ENCODE measurements at places on chromosomes 12 and 14.
A peak's percentile ranks its signal among the peaks of the same experiment; 100 is the strongest.

DNA sequence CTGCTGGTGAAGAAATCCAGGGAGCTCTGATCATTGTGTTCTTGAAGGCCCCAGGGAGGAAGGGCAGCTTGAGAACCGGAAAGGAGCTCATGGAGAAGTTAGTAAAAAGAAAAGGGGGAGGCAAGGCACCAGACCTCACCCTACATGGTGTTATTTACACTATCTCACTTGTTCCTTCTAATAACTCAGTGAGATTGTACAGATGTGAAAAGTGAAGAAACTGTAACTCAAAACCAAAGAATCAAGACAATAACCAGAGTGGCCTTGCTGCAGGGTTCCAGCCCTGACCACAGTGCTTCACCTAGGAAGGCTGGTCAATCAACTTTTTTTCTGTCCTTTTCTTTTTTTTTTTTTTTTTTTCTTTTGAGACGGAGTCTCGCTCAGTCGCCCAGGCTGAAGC is 353.6 kb downstream of the TMTC2 start:
- no peak for DNase-seq

- DNase-seq, result no peak
These were observed 269.3 kb downstream of the SNAPC1 start for GRCh38 chr14:62031504-62031903.

- DNase-seq, result peak; percentile 80
These were observed 1.7 kb upstream of the TNS2 start for GRCh38 chr12:53048033-53048779.

GRCh38 chr14:56805992-56806727 is 4.1 kb downstream of the OTX2 start:
- DNase-seq, result no peak

DNA sequence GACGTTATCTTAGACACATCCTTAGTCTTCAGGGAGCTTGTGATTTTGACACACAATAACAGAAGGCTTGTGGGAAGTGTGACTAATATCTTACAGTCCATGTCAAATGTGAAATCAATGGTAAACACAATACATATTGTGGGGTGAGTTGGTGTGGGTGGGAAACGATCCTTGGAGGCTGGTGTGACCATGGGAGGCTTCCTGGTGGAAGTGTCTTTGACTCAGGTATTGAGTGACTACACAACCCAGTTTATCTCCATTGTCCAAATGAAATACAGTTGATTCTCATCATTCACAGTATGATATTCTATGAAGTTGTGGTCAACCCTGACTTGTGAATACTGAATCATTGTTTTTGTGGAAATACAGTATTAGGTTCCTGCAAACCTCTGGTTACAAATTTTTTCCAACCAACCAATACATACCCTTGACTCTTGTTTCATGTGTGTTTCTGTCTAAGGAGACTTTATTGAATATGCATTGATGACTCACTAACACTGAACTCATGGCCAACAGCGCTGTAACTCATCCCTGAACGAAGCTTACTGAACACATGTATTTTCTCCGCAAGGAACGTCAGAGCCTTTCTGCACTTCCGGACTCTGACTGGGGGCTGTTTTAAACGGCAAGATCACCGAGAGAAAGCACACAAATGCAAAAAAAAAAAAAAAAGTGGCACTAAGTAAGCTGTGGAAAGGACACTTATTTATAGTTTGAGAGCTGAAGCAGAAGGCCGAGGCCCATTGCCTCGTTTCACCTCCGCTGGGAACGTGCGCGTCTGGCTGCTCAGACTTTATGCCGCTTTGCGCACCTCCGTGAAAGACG is 59.0 kb downstream of the CLMN start:
- DNase-seq, result no peak

GRCh38 chr12:83939718-83940117 is 972.9 kb downstream of the SLC6A15 start:
- DNase-seq, result no peak

GRCh38 chr12:110117956-110118685 is 6.0 kb upstream of the IFT81 start:
- no peak for DNase-seq

DNA sequence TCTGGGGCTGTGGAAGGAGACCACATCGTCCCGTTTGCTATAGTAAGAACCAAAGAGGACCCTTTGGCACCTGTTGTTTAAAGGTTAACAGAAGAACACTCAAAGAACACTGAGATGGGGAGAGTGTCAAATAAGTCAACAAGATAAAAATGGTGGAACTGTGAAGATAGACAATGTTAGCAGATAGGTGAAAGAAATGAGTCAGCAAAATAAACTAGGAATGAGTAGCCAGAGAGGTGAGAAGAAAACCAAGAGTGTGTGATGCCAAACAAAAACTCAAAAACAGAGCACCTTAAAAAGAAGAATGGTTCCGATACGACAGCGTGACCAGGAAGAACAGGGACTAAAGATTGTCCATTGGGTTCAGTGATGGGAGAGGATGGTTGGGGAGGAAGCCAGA is 74.7 kb upstream of the PIWIL1 start:
- no peak for DNase-seq

GRCh38 chr14:54866588-54866987 is 36.0 kb downstream of the GCH1 start:
- DNase-seq, result no peak

GRCh38 chr12:100345020-100345767 is 11.7 kb upstream of the SLC17A8 start:
- DNase-seq, result no peak

DNA sequence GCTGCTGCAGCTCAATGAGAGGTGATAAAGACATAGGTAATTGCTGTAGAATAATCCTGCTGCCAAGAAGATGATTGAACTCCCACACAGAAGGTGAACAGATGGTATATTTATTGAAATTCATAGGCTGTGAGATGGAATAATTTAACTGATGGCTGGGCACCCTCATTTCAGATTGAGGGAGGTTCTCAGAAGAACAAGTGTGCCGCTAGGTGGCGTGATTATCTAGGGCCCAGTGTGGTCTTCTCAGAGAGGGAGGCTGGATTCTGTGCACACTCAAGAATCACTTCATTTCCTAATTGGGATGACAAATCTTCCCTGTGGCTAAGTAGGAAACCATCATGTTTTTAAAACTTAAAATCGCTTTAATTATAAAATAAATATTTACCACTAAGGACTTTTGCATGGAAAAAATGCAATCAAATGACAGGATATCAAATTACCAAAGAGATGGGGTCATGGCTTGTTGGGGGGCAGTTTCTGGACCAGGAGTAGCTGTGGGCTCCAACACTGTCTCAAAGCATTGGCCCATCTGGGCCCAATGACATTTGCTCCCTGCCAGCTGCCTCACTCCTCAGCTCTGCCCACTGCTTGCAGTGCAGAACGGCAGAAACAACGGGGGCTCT is 132.3 kb downstream of the SNAPC1 start:
- peak; percentile 48 for DNase-seq

GRCh38 chr12:72543777-72544467 is 271.8 kb downstream of the TRHDE start:
- DNase-seq, result no peak

DNA sequence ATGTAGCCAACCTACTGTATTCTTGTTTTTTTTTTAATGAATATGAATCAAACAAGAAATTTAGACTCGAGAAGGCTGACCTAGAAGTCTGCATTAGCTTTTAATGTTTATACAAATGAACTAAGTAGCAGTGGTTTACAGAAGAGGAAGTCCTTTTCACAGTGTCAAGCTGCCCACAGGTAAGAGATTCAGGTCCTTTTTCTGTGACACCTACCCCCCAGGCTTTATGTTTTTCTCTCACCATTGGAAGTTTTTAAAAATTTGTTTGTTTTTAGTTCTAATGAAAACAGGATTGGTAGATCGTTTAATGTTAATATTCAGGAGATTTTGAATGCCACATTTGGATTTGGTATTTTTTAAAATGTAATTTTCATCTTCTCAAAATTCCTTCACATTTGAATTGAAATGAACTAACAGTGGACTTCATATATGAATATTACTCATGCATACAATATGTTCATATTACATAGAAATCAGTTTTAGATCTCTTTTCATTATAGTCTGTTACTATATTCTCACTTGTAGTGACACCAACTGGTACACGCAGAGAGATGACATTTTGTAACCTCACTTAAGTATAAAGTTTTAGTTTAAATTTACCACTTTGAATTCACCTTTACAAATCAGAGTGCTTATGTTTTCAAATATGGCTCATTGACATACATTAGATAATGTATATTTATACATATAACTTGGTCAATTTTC is 29.7 kb downstream of the ATF7IP start:
- DNase-seq, result no peak

DNA sequence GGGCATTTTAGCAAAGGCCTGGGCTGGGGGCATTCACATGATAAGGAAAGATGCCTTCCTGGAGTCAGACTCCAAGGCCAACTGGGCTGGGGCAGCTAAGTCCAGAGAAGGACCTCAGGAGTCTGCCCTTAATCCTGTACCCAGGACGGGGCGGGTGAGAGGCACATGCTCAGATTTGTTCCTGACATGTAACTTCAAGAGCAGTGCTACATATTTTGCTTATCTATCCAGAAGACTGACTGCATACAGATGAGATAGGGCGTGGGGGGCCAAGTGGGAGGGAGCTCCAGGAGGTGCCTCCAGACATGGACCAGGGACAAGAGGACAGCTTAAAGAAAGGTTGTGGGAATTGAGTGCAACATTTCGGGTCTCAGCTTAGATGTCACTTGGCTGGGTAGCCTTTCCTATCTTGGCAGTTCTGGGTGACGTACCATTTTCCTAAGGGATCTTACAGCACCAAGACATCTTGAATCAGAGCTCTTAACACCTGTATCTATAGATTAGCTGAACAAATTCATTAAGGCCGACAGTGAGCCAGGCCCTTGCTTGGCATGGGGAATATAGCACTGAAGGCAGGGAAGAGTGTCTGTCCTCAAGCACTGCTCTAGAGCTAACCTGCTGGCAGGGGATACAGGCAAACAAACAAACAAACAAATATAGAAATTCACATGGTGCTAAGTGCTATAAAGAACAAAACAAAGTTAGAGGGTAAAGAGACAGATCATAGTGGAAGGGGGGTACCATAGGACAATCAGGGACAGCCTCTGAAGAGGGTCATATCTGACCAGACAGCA is 61.2 kb downstream of the PTPN21 start:
- peak; percentile 34 for DNase-seq

Data from heart right ventricle (tissue), 16 donors.